Brain (organoid and tissue), 16 donors: ENCODE measurements at places on chromosomes 6 and 20. TPM values are rescaled to one million over a fixed set of nuclear protein-coding genes. Genes with fewer than 3 reads are reported as not detected.

SAMD5 gene
- polyA plus RNA-seq, result 0.17 TPM

C6orf141 gene
- polyA plus RNA-seq, result not detected

NCR2 gene
- not detected for polyA plus RNA-seq

ZSWIM1 gene
- polyA plus RNA-seq, result 10.1 TPM

SLC22A7 gene
- polyA plus RNA-seq, result not detected

MUCL3 gene
- not detected for polyA plus RNA-seq

HMGA1 gene
- polyA plus RNA-seq, result 93.9 TPM

STX11 gene
- polyA plus RNA-seq, result 0.44 TPM

BMP7 gene
- 24.9 TPM for polyA plus RNA-seq

NKAIN4 gene
- polyA plus RNA-seq, result 17.7 TPM

SHLD1 gene
- 11.9 TPM for polyA plus RNA-seq

GPR63 gene
- polyA plus RNA-seq, result 0.73 TPM

RAB44 gene
- polyA plus RNA-seq, result not detected

C20orf144 gene
- 0.14 TPM for polyA plus RNA-seq

DEF6 gene
- 4.7 TPM for polyA plus RNA-seq

HLA-DPB1 gene
- polyA plus RNA-seq, result 32.1 TPM

FOXO3 gene
- polyA plus RNA-seq, result 23.1 TPM

AIG1 gene
- 47.9 TPM for polyA plus RNA-seq

CCN6 gene
- polyA plus RNA-seq, result not detected

HLA-DOB gene
- polyA plus RNA-seq, result not detected

FOXS1 gene
- polyA plus RNA-seq, result 2.9 TPM

SNAP91 gene
- polyA plus RNA-seq, result 70.0 TPM

EEF1E1 gene
- 24.5 TPM for polyA plus RNA-seq
